ENCODE measurements at places on chromosomes 7 and 10.

- DNase-seq: no peak
These were observed 203.4 kb upstream of the FRMD4A start for GRCh38 chr10:14534152-14534551.

GRCh38 chr7:69682518-69682917 lies 84.2 kb downstream of the AUTS2 start:
- DNase-seq: no peak

DNA sequence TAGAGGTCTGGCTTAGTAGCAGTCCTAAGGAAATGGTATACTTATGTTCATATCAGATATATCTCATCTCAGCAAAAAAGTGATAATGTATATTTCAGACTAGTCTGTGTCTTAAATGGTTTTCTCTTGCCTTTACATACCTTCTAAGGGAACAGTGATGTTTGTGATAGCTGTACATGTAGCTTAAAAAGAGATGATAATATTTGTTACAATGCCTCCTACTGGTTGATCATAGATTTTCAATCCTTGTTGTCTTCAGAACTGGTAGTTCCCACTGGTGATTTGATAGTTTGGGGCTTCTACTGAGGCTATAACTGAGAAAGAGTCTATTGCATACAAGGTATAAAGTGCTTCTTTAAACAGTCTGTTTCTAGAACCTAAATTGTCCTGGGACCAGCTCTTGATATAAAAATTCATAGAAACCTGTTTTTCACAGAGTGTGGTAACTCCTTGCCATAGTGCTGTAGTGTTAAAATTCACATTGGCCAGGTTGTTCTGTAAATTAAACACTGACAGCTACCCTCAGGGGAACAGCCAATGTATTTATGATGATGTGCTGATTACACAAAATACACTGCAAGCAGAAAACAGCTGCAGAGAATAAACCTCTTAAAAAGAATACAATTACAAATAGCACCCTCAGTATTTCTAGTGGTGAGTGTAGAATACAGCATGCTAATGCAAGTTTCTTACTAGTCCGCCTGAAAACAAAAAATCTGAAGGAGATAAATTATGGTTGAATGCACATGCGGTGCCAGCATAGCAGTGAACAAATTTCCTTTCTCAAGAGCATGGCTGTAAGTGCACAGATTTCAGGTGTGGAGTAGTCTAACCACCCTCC lies 90.3 kb downstream of the BTRC start:
- DNase-seq: no peak

- DNase-seq: peak; percentile 33
These were observed at the start of gene PBLD for GRCh38 chr10:68332259-68333057. PBLD (minus strand) TSS chr10:68332928; CDS start chr10:68306844, 26,084 bp downstream.

GRCh38 chr7:40922316-40922670 lies 780.6 kb downstream of the INHBA start:
- no peak for DNase-seq

DNA sequence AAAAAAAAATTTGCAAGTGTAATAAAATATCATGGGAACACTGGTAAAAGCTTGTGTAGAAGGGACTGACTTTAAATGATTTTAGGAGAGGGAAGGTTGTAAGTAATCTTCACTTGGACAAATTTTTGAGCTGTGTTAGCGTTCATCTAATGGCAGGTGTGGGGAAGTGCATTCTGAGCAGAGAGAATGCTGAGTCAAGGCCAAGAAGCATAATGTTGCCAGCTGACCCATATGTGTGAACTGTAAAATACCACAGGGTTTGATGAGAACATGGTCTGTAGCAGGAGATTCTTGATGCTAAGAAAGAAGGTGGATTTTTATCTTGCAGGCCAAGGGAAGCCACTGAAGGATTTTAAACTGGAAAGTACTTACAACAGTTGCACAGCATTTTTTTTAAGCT lies 98.2 kb upstream of the ZNF32 start:
- no peak for DNase-seq

DNA sequence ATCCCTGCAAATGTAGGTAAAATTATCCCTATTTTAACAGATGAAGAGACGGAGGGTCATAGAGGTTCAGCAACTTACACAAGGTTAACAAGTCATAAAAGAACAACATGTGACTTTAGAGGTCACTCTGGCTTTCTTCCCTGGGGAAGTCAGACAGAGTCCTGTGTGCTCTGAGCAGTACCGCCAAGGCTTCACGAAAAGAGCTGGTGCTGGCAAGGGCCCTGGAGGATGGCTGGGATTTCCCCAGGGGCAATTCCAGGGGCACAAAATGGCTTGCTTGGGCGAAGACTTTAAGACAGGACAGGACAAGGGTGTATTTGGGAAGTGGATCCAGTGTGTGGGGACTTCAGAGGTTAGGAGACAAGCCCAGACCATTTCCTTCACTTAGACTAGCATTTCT lies 144.1 kb downstream of the PIP4K2A start:
- DNase-seq: no peak

- DNase-seq: no peak
These were observed 75.9 kb upstream of the HGF start for GRCh38 chr7:81845744-81846241.

- DNase-seq: no peak
These were observed 8.0 kb downstream of the XRCC2 start for GRCh38 chr7:152667958-152668357.

DNA sequence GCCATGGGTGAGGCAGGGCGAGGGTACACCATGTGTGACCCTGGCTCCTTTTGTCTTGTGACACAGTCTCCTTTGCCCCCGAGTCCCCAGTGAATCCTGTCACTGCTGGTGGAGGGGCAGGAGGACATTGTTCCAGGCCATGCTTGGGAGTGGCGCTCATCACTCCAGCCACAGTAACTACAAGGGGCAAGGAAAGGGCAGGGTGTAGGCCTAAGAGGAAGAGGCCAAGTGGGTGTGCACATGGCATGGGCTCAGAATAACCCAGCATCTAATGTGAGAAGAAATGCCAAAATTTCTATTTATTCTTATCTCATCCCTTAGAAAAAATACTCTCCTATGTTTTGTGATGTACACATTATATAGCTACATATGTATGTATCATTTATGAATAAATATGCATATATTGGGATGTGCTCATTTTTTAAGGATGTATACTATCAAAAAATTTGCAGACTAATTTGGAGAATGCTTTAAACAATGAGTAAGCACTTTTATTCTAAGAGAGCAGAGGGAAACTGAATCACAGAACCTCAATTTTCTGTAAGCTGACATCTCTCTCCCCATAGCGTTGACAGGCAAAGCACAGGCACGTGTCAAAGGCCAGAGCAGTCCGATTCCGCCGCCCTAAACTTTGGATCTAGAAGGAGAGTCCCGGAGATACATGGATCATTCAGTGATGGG lies 36.9 kb downstream of the RNF32 start:
- DNase-seq: no peak

DNA sequence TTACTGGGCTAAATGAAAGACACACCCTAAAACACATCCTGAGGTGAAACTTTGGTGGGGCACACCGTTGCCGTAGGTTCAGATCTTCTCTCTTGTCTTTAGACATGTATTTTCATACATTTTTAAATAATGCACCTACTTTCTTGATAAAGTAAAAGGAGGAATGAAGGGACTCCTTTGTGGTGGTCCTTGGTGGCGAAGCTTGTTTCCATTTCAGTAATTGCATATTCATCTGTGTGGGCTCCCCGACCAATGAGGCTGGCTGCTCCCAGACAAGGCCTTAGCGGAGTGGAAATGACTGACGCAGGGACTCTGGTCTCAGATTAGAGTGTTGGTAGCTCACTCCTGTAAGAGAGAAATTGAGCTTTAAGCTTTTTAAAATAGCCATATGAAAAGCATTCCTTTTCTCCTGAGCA lies 815 bp downstream of the CCSER2 start:
- peak; percentile 17 for DNase-seq

GRCh38 chr7:3835109-3835508 lies 534.1 kb downstream of the SDK1 start:
- no peak for DNase-seq

DNA sequence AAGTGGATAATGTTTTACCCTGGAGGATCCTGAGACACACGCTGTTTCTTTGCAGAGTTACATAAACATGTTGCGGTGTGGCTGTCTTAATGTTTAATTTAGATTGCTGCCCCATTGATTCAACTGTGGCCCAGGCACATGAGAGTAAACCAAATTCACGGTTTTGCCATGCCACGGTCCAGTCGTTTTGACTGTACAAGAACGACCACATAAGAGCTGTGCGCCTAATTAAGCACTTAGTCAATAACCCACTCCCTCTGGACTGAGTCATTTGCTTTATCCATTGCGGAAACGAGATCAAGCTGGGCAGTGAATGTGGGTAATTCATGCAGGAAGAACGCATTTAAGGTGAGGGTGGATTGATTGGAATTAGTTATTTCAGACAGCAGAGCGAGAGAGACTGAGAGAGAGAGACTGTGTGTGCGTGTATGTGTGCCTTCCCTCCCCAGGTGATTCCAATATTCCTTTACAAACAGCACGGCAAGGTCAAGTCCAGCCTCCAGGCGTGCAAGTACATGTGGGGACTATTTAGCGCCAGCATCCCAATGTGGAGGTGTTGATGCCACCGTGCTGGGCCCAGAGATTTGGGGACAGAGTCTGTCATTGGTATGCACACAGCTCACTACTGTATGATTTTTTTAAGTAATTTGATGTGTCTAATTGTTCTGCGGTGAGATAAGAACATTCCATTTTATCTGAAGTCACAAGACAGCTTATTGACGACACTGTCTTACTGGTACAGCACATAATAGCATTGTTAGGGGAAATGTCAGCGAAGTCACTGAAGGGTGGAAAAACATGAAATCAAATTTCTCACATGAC lies 8.4 kb upstream of the TEX36 start:
- DNase-seq: no peak

DNA sequence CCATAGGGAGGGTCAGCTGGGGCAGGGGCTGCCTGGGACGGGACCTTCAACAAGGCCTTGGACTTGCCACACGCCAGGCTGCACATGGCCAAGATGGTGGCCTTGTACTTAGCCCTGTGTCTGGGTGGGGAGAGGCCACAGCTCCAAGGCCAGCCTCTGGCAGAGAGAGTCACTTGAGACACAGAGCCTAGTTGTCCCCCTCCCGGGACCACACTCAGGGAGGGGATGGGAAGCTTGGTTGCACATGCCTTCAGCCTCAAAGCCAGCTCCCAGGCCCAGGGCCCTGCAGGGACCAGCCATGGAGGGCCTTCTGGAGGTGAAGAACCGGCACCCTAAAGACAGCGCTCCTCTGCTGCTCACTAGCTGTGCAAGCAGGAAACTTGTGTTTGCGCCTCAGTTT lies 16.7 kb downstream of the MMRN2 start:
- no peak for DNase-seq

DNA sequence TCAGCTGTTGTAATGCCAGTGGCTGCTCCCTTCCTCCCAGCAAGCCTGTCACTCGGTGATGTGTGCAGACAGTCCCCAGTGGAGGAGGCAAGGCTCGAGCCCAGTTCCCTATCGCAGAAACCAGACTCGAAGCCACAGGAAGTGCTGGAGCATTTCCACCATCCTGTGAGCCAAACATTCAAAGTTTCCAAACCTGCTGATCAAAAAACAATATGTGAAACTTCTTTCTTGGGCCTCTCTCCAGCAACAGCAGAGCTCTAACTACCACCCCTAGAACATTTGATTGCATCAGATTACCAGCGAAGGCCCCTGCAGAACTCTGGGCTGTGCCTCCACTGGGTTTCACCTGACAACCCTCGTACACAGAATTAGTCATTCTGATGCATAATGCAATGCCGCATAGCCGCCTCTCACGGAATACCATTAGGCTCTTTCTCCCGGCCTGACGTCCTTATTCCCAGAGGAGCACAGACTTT lies 94.0 kb downstream of the ELMO1 start:
- DNase-seq: no peak

- no peak for DNase-seq
These were observed 7.3 kb upstream of the TARP start for GRCh38 chr7:38280707-38281106.

GRCh38 chr10:28282336-28282735 lies 20.5 kb downstream of the MPP7 start:
- DNase-seq: no peak

DNA sequence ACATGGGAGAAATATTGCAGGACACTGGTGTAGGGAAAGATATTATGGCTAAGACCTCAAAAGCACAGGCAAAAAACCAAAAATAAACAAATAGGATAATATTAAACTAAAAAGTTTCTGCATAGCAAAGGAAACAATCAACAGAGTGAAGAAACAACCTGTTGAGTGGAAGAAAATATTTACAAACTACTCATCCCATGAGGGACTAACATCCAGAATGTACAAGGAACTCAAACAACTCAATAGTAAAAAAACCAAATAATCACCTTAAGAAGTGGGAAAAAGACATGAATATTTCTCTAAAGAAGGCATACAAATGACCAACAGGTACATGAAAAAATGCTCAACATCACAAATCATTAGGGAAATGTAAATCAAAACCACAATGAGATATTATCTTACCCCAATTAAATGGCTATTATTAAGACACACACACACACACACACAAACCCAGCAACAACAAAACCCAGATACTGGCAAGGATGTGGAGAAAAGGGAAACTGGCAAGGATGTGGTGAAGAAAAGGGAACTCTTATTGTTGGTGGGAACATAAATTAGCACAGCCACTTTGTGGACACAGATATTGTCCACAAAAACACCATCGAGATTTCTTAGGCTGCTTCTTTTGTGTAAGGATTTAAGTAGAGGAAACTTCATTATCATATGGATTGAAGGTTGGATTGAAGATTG lies 9.8 kb upstream of the RAB18 start:
- no peak for DNase-seq

DNA sequence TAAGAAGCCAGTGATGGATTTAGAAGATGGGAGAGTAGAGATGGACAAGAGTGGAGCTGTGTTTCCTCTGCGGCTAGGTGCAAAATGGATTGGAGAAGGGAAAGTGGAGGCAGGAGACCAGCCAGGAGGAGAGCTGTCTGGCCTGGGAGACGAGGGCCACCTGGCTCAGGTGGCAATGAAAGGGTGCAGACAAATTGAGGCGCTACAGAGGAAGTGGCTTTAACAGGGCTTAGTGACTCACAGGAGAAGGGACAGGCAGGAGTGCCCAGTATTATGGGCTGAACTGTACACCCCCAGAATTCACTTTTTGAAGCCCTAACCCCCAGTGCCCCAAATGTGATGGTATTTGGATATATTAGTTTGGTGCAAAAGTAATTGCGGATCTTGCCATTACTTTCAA lies 65.6 kb upstream of the DUSP5 start:
- DNase-seq: no peak

GRCh38 chr7:128814499-128814898 lies 15.7 kb upstream of the FLNC start:
- DNase-seq: no peak

GRCh38 chr7:33459340-33459751 lies 330.0 kb downstream of the BBS9 start:
- DNase-seq: no peak

DNA sequence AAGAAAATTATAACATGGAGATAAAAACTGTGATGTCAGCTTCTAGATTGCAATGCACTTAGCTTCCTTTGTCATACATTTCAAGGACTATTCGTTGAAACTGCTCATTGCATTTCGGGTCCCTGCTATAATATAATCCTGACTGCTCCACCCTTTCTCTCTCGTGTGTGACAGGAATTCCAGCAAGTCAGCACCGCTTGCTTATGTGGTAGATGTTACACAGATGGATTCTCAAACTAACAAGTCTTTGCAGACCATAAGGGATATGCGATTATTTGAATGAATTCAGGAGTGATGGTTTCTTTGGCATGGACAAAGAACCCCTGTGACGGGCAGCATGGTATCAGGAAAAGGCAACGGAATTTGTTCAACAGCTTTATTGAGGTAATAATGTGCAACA lies 184.0 kb downstream of the GRID1 start:
- no peak for DNase-seq
